ENCODE measurements at places on chromosomes 12 and 14. TPM values are rescaled to one million over a fixed set of nuclear protein-coding genes. Genes with fewer than 3 reads are reported as not detected.

The B4GALNT1 gene
- 37.8 TPM for total RNA-seq

The LIN7A gene
- 0.42 TPM for total RNA-seq

The PGF gene
- total RNA-seq: 2.7 TPM

The LRP1-AS gene
- total RNA-seq: not detected

The TMEM132D gene
- total RNA-seq: not detected

The MIPOL1 gene
- 2.6 TPM for total RNA-seq

The SLC25A21 gene
- total RNA-seq: 0.53 TPM

The TMEM63C gene
- total RNA-seq: 1.0 TPM

The KLHL28 gene
- total RNA-seq: 5.4 TPM

The COPZ1 gene
- total RNA-seq: 222 TPM

The MBIP gene
- total RNA-seq: 17.1 TPM

The GNB3 gene
- 1.9 TPM for total RNA-seq

The WDR89 gene
- total RNA-seq: 10.8 TPM

The PLXNC1 gene
- 0.07 TPM for total RNA-seq

The TMEM132C gene
- not detected for total RNA-seq

The CLEC2A gene
- total RNA-seq: not detected

The RSRC2 gene
- 56.0 TPM for total RNA-seq

The TAS2R8 gene
- total RNA-seq: not detected

The ARHGAP9 gene
- 0.22 TPM for total RNA-seq

The PAWR gene
- total RNA-seq: 67.0 TPM

The BAZ1A gene
- total RNA-seq: 30.7 TPM

The GDF11 gene
- 4.1 TPM for total RNA-seq

The GLT1D1 gene
- not detected for total RNA-seq

The KCNJ8 gene
- total RNA-seq: 0.34 TPM

The SPTB gene
- total RNA-seq: 1.1 TPM

The CLMN gene
- 4.5 TPM for total RNA-seq

The SERPINA12 gene
- total RNA-seq: not detected

The TEX22 gene
- 0.18 TPM for total RNA-seq

The FLVCR2 gene
- total RNA-seq: 3.6 TPM

The CDH24 gene
- 5.2 TPM for total RNA-seq

The C12orf54 gene
- not detected for total RNA-seq

The CFAP251 gene
- total RNA-seq: 0.85 TPM

The KLRC2 gene
- 2.1 TPM for total RNA-seq

The ADGRD1 gene
- total RNA-seq: 0.62 TPM

The ALDH1L2 gene
- 3.1 TPM for total RNA-seq

The CRIP2 gene
- 166 TPM for total RNA-seq

Measured in A549 treated with RU486 at 1 μM for 4 hours (cell line).